ENCODE measurements at places on chromosomes 2 and 18.

DNA sequence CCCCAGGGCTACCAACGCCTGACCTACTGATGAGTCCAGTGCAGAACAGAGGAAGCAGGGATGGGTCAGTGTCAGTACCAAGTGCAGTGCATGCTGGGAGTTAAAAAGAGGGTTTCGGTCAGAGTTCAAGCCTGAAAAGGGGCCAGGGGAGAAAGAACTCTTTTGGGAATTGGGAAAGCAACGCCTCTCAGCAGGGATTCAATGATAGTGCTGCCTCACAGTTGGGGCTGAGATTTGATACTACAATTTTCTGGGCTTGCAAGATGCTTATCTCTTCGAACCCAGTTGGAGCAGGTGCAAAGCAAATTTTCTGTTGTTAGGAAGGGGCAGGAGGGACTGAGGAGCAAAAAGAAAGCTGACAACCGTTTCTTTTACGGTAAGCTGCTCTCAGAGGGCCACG is 82.6 kb downstream of the CERKL start:
- DNase-seq: no peak

DNA sequence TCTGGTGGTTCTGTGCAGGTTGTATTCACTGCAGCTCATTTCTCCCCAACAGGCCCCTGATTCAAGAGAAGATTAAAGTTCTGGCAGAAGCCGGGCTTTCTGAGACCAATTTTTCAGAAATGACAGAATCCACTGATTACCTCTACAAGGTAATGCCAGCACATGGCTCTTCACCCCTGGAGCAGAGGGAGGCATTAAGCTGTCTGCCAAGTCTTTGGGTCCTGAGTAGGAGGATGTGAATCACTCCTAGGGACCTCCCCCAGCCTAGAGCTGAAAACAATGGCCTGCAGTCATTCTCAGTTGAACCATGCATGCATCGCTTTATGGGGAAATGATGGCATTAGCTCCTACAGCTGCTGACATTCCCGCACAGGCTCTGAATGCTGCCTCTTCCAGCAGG is 20.5 kb upstream of the RPL37A start:
- no peak for DNase-seq

GRCh38 chr2:66445076-66445924 is 10.4 kb downstream of the MEIS1 start:
- DNase-seq: no peak

DNA sequence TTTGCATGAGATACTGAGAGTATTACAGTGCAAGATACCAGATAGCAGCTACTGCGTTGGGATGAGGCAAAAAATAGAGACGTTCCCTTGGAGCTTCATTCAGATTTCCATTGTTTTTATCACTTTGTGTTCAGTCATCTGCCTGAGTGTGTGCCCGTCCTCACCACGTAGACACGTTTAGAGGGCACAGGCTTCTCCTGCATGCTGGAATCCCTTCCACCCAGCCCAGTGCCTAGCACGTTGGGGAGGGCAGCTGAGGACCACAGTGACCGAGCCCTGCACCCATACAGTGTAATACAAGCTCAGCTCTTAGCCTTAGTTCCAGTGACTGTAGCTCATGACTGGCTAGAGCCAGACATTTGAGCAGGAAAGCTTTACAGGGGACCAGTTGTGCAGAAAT is 134.7 kb downstream of the GBX2 start:
- no peak for DNase-seq

GRCh38 chr2:42089340-42089925 is 41.6 kb downstream of the PKDCC start:
- DNase-seq: no peak

Measured in stimulated activated CD4-positive, alpha-beta T cell treated with anti-CD3 and anti-CD28 coated beads, Interleukin-1b, Interleukin-23, amount 100 ng/mL, for 1 hour (primary cell).